PC-3 (cell line): ENCODE measurements at places on chromosomes 7 and 10. TPM values are rescaled to one million over a fixed set of nuclear protein-coding genes. Genes with fewer than 3 reads are reported as not detected.
A peak's percentile ranks its signal among the peaks of the same experiment; 100 is the strongest.

DNA sequence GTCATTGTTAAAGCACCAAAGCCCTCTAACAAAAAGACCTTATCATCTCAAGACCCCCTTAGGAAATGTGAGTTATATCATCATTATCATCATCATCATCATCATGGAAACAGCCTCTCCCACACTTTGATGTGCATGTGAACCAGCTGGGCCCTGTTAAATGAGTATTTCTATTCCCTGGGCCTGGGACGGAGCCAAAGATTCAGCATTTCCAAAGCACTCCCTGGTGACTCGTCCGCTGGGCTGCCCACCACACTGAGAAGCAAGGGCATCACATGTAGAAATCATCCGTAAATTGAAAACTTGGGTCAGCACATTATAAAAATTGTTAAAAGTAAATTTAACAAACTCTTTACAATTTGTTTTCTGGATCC, 88.6 kb downstream of the PTPRN2 start:
- no peak for DNase-seq

GRCh38 chr7:112707655-112708054, 82.5 kb downstream of the TMEM168 start:
- DNase-seq: no peak

DNA sequence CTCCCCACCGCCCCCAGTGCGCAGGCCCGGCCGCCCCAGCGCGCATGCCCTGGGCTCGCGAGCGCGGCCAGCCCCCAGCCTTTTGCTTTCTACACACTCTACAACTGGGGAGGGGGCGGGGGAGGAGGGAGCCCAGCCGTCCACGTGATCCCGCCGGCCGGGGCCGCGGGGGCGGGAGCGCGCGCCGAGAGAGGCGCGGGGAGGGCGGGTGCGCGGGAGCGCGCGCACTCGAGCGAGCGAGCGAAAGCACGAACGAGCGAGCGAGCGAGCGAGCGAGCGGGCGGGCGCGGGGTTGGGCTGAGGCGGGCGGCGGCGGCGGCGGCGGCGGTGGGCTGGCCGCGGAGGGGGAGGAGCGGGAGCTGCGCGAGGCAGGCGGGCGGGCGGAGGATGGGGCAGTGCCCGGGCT, at the start of gene AUTS2:
TSS of gene AUTS2 (plus strand) at position 395 of the 406 bp plus-strand sequence. CDS start 1,179 bp downstream, outside the sequence.
- peak; percentile 4 for DNase-seq

DNA sequence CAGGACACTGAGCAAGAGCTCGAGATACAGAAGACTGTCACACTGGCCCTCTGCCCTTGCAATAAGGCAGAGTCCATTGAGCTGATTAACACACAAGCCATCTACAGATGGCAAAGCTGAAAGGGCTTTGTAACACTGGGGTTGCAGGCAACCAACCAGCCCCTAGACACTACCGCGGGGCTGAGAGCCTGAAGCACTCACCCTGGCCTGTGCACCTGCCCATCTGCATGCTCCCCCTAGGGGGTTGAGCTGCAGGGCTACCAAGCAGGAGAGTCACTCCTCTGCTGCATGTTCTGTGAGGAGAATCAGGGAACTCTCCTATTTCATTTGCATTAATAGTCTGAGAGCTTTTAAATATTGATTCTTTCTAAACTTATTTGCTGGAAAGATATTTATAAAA, 128.1 kb upstream of the VIPR2 start:
- no peak for DNase-seq

GRCh38 chr7:105267244-105267643, 121.5 kb downstream of the SRPK2 start:
- DNase-seq: no peak

Gene CTAGE15
- total RNA-seq: 0.29 and 1.3 TPM in 2 replicates

Gene TMEM176B
- total RNA-seq: not detected in 2 replicates
